ENCODE measurements at places on chromosomes 12 and 14.

DNA sequence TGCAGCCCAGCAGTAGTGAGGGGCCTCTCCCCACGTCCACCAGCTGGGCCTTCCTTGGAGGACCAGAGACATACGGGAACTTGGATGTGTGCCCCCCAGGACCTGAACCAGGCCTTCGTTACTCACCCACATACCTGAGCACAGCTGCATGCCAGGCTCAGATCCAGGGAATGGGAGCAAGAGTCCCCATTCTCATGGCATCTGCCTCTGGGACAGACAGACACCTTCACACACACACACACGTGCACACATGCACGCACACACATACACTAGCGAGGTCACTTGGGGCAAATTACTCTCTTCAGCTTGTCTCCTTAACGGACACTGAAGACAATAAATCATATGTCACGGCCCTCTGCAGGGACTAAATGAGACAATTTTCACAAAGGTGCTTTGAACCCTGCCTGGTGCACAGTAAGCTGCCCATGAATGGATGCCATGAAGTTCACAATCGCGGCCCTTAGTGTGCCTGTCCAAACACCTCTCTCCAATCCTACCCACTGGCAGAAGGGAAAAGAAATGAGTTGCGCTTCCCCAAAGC is 5.7 kb downstream of the SCARB1 start:
- no peak for DNase-seq

DNA sequence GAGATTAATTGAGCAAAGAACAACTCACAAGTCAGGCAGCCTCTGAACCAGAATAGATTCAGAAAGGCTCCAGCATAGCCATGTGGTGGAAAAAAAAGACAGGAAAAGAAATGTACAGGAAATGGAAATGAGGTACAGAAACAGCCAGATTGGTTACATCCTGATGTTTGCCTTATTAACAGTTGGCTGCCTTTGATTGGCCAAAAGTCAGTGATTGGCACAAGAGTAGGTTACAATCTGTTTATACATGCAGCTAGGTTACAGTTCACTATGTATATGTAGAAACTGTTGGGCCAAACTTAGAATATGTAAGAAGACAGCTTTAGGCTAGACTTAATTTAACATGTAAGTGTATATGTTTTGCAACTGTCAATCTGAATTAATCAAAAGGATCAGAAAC is 118.9 kb downstream of the UNC79 start:
- no peak for DNase-seq

DNA sequence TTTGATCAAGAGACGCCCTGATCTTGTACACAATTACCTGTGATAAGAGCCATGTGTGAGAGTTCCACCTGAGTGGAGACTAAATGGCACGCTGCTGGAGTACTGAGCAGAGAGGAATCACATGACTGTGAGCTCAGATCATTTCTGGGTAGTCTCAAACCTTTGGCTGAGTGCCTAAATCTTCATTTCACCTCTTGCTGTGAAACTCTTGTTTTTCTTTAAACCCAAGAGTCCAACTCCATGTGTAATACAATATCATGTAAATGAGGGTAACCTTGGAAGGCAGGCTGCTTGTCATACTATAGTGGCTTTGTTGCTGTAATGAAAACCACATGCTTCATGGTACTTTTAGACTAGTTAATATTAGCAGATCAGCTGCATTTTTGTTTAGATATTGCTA is 156.9 kb downstream of the CAND1 start:
- peak; percentile 16 for DNase-seq

DNA sequence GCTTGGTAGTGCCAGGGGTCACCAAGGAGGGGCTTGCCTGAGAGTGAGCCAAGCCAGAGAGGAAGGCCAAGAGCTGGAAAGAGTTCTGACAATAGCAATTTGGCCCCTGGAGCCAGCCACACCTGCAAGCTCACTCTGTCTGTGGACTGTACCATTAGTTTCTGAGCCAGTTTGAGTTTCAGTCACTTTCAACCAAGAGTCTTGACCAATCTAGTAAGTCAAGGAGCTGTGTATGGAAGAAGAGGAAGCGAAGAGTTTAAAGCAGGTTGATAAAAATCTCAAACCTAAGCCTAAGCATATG is 38.5 kb downstream of the NT5DC3 start:
- no peak for DNase-seq

DNA sequence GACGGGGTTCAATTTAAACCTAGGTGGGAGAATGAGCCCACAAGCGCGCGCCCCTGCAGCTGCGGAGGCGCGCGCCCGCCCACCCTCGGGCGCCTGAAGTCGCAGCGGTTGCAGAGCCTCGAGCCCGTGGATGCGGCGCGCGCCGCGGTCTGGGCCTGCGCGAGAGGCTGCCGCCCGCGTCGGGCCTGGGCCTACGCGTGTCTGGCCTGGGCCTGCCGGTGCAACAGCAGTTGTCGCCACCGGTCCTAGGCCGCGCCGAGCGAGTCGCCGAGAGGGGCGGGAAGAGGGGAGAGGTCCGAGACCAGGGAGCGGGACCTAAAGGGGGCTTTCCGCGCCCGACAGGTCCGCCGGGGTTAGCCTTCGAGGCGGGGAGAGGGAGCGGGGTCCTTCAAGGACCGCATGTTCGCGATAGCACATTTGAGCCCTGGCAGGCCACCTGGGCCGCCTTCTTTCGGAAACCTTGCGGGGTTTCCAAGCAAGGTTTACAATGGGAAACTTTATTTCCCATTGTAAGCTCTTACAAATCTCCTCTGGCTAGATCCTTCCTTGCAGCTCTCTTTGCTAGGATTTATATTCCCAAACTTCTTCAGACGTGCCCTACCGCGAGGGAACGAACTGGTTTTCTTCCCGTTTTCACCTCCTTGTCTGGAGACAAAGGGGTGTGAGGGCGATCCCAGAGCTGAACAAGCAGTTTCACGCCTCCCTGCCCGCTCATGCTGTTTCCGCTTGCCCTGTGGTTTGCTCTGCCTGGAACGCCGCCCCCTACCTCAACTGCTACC is 6.8 kb downstream of the SIX6 start:
- no peak for DNase-seq
